ENCODE measurements at places on chromosomes 2 and 18.

GRCh38 chr2:77391119-77391518 is 131.1 kb downstream of the LRRTM4 start:
- DNase-seq = no peak

DNA sequence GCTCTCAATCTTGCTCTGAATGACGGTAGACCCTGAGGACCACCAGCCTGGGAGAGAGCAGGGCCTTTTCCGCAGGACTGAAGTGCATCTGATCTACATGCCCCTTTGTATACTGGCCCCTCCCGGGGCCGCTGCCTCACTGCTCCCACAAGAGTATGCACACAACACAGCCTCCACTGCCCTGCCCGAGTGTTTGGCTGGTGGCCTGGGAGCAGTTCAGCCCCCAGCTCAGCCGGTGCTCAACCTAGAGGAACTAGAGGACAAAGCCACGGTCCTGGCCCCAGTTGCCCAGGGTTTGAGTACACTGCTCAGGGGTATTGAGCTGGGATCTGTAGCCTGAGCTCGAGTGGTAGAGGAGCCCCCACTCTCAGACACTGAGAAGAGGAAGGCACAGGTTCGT is 118.9 kb upstream of the CAB39 start:
- DNase-seq = no peak

GRCh38 chr2:127032621-127033020 is 74.3 kb downstream of the BIN1 start:
- DNase-seq = no peak

- no peak for DNase-seq
Observed at GRCh38 chr2:65045651-65046050, 10.6 kb upstream of the CEP68 start.

DNA sequence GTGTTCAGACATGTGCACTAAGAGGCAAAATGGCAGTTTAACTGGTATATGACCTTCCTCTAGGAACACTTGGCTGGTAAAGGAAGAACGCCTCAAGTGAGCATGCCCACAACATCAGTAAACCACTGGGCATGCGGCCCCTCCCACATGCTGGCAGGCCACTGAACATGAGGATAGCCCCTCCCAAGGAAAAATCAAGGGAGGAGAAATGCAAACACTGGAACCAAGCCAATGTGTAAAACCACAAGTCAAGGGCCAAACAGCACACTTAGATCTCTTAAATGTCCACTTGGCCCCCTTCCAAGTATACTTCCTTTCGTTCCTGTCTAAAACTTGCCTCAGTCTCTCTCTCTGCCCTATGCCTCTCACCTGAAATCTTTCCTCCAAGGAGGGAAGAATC is 980.8 kb downstream of the TSN start:
- DNase-seq = no peak

DNA sequence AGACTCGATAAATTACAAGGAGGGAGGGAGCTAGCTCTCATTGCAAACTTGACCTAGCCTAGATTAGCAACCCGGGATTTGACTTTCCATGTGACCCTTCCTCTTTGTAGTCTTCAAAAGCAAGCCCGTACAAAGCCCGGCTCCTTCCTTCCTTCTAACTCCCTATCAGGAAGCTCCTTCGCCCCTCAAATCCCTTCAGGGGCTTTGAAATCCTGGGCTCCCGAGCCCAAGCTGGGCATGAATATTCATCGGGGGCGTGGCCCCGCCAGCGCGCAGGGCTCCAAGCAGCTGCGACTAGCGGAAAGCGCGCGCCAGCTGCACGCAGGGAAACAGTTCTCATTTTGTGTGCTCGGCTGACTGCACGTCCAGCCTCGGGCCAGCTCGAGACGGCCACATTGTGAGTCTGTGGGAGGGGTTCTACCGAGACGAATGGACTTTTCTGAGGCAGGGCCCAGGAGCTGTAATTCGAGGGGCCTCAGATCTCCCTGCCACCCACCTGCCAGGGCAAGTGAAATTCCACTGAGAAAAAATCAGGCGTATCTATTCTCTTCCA is 84.0 kb upstream of the PELI1 start:
- DNase-seq = peak; percentile 78

GRCh38 chr2:57443973-57444521 is 602.6 kb upstream of the VRK2 start:
- no peak for DNase-seq

- DNase-seq = no peak
Observed at GRCh38 chr18:45335282-45336043, 279.8 kb upstream of the SLC14A2 start.

GRCh38 chr2:33207151-33207740 is 260.5 kb downstream of the LTBP1 start:
- no peak for DNase-seq

GRCh38 chr2:119659601-119660342 is 19.2 kb upstream of the TMEM177 start:
- no peak for DNase-seq

GRCh38 chr2:32715391-32715841 is 87.6 kb downstream of the TTC27 start:
- DNase-seq = no peak

DNA sequence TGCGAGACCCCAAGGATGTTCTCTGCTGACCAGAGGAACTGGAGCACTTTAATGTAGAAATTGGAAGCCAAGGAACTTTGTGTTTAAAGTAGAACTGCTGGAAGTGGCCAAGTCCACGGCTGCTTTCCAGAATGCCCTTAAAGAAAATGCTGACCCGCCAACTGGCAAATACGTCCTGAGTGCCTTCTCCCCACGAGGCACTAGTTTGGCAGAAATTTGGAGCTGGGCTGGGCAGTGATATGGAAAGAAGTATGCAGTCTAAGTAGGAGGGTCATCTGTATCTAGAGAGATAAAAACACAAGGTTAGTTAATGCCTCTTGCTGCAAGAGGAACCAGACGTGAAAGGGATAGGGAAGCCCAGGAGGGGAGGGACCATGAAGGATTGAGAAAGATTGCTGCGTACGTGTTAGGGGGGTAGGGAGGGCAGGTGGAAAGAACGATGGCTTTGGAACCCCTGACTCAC is 59.3 kb upstream of the RFX8 start:
- no peak for DNase-seq

DNA sequence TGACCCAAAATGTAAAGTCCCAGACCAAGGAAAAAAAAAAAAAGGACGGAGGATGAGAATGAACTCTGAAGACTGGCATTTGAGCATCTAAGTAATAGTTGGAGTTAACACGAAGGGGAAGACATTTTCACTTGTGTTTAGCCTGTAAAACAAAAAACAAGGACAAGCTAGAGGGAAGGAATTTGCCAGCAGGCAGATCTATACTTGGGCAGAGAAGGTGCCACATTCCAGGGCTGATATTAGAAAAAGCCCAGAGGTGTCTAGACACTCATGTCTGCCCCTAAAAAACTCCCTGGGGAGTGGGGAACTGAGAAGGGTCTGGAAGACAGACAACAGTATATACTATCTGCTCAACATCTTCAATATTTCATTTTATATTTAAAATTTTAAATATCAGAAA is 171.1 kb downstream of the ZEB2 start:
- no peak for DNase-seq

DNA sequence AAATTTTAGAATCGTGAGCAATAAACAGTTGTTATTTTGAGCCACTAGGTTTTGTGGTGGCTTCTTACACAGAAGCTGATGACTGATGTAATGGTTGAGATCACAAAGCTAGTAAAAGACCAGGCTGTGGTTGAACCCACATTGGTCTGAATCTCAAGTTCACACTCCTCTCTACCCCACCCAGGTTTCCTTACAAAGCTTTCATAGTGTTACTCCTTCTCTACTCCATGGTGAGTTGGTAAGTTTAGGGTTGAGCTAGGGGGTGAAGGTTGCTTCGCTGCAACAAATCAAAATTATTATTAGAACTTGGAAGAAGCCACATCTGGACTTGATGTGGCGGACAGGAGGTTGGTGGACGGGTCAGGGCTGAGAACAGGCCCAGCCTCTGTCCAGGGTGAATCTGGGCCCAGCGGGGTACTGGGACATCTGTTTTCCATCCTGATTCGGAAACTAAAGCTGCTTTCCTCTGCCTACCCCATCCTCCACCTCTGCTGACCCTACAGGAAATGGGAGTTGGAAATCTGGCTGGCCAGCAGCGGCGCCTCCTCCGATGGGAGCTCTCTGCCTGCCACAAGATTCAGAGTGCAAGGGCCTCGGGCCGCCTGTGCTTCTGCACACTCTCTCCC is 86.3 kb downstream of the ZFP36L2 start:
- DNase-seq = peak; percentile 74

GRCh38 chr2:191650896-191651773 is 26.8 kb upstream of the NABP1 start:
- DNase-seq = no peak

DNA sequence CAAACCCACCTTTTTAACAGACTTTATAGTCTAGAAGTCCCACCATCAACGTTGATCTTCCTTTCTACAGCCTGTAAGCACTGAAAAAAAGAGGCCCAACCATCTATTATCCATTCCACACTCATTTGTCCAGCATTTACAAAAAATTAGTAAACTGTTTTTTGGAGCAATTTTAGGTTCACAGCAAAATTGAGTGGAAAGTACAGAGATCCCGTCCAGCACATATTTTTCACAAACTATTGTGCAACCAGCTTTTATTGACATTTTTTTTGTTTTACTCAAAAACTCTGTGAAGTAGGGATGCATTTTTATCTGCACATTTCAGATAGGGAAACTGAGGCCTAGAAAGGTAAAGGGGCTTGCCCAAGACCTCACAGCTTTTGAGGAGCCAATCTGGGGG is 68.6 kb downstream of the TNP1 start:
- DNase-seq = no peak

- DNase-seq = no peak
Observed at GRCh38 chr2:120365236-120365793, 19.4 kb downstream of the INHBB start.

DNA sequence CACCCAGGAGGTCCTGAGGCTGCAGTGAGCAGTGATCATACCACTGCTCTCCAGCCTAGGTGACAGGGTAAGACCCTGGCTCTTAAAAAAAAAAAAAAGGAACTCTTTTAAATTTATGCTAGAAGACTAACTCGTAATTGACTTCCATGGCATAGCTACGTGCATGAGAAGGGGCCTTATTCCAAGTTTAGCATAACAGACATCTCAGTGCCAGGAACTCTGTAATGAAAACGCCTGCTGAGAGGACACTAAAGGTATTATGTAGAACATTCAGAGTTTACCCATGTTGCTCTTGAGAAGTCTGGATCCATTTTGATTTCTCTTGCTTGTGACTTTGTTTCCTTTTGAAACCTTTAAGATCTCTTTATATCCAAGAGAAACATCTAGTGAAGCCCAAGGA is 276.0 kb downstream of the ZNF407 start:
- no peak for DNase-seq

- DNase-seq = no peak
Observed at GRCh38 chr2:177245010-177245422, 19.5 kb downstream of the NFE2L2 start.

GRCh38 chr2:16728351-16729136 is 62.9 kb upstream of the CYRIA start:
- DNase-seq = no peak

- no peak for DNase-seq
Observed at GRCh38 chr2:157837851-157838441, 38.2 kb downstream of the ACVR1 start.

DNA sequence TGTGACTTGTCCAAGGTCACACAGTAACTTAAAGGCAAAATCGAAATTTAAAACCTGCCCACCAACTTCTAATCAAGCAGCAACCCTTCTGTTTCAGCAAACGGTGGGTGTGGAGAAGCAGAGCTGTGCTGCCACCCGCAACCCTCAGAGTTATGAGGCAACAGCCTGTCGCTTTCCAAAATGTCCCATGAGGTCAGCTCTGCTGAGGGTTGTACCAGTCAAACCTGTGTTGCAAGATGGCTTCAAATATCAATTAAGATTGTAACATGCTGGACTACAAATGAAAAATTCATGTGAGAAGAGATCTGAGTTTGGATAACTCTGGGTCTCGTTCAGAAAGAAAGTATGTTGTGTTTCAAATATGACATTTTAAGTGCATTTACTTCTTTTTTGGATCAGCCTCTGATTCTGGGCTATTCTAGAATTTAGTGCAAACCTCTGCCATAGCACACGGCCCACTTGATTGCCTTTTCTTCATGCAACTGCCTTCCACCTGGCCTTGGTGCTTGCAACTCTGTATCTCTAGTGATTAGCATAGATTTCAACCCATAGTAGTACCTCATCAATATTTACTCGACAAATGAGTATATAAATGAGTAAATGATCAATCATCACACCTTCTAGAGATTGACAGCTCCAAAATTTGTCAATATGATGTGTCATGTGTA is 69.3 kb downstream of the TIMM21 start:
- DNase-seq = no peak

- DNase-seq = no peak
Observed at GRCh38 chr2:172280571-172281361, 146.6 kb upstream of the ITGA6 start.

DNA sequence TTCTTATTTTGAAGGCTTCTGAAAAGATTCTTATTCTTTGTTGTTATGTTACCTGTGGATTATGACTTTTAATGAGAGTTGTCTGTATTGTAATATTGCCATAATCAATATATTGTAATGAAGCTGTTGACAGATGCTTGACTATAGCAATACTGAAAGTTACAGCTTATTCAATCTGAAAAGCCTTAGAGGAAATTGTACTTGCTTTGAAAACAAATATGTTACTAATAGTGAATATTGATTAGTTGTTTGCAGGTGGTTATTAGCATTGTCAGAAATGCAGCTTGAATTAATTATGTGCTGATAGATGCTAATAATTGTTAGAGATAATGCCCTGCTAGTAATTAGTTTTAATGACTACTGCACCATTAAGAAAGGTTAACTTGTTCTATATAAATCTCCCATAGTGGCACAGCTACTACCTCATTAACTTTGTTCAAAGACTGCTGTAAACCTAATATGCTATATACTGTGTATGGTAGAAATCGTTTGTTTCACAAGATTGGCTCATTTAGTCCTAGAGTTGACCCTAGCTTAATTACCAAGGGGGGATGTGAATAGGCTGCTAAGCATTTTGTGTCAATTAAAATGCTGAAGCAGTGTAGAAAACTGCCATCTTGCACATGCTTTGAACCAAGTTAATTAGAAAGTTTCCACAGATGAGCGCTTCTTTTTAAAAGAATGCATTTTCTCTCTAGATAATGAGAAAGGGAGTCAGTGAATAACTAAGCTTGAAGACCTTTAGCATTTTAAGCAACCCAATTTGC is 30.5 kb downstream of the SLC39A10 start:
- no peak for DNase-seq

DNA sequence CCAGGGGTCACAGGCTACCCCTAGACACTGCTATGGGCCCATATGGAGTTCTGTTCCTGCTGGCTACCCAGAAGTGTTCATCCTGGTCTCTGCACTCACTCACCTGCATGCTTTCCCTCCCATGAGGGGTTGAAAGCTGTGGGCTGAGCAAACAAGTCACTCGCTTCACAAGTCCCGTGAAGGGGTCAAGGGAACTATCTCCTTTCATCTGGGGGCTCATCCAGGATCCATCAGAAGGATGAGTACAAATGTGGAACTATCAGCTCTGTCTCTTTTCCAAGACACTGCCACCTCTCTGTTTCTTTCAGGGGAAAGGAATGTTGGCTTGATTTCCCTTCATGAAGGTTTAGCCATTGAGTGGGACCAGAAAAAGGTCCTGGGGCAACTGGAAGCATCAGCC is 21.7 kb downstream of the SULT1C4 start:
- DNase-seq = no peak

GRCh38 chr18:46466234-46467160 is 190.5 kb downstream of the LOXHD1 start:
- no peak for DNase-seq

- DNase-seq = no peak
Observed at GRCh38 chr2:35891528-35891927, 464.1 kb upstream of the CRIM1 start.

Measured in uterus (tissue), 4 donors.